ENCODE measurements at places on chromosomes 2 and 18.

DNA sequence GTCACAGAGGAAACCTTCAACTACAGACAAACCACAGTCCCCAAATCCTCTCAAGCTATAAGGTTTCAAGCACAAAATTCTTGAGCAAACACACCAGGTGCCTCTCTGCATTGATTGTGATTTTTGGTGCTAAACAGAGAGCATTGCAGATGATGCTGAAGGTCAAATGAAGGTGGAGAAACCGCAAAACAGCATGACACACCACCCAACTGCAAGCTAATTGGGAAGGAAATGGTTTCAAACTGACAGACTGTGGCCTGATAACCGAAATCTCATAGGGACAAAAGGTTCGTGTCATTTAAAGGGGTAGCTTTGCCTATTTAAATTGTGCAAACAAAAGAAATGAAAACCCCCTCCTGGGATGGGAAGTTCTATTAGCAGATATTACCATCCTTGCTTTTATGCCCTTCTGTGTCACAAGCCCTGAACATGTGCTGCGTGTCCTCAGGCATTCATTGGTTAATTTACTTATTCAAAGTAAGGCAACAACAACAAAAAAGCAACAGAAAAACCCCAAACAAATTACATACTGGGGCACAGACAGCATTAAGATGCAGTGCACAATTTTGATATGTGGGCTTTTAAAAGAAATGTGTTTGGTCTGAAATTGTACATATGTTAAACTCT lies 154.9 kb downstream of the AQP4 start:
- DNase-seq, result no peak

GRCh38 chr18:34158881-34159690 lies 65.6 kb downstream of the NOL4 start:
- no peak for DNase-seq

GRCh38 chr2:165575044-165575615 lies 105.6 kb downstream of the CSRNP3 start:
- DNase-seq, result no peak

DNA sequence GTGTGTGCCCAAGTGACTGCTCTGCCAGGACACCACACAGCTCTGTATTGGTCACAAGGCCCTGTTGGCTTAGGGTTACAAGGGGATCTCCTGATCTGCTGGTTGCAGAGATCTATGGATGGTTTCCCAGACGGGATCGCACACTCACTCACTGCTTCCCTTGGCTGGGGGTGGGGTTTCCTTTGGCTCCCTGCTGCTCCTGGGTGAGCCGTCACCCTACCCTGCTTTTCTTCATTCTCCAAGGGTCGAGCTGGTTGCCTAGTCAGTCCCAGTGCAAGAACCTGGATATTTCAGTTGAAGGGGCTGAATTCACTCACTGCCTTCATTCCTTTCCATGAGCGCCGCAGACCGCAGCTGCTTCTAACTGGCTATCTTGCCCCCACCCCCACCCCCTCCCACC lies 56.3 kb downstream of the GTF3C3 start:
- DNase-seq, result no peak

DNA sequence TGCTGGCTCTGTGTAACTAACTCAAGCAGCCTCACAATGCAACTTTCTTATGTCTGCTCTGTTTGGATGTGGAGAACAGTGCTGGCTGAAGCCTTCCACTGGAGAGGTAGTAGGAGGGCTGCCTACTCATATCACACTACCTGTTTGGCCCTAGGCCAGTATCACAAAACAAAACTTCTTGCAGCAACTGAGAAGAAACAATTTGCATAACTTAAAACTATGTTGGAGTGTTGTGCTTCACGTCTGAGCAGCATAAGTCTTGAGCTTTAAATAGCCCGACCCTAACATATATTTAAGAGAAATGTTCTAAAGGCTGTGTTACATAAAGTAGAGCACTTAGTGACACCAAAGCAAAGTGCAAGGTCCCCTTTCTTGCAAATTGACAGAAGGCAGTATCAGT lies 204.9 kb upstream of the ACVR2A start:
- DNase-seq, result no peak

DNA sequence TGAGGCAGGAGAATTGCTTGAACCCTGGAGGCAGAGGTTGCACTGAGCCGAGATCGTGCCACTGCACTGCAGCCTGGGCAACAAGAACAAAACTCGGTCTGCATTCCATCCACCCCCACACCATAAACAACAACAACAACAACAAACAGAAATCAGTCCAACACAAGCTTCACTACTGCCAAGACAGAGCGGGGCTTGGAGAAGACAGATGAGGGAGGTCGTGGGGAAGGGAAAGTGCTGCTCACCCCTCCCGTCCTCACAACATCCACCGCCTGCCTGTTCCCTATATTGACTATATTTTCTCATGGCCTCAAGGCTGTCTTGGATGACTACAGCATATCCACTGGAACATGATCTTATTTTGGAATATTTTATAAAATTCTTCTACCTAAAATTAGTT lies 137.6 kb upstream of the TTC39C start:
- DNase-seq, result no peak

DNA sequence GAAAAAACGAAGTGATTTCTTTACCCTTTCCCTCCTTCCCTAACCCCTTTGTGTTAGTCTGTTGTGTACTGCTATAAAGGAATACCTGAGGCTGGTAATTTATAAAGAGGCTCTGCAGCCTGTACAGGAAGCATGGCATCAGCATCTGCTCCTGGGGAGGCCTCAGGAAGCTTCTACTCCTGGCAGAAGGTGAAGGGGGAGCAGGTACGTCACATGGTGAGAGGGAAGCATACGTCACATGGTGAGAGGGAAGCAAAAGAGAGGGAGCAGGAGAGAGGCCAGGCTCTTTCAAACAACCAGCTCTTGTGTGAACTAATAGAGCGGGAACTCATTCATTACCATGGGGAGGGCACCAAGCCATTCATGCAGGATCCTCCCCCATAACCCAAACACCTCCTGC lies 126.2 kb downstream of the CAPN13 start:
- no peak for DNase-seq

GRCh38 chr2:203720915-203721672 lies 14.7 kb downstream of the CD28 start:
- DNase-seq, result no peak

DNA sequence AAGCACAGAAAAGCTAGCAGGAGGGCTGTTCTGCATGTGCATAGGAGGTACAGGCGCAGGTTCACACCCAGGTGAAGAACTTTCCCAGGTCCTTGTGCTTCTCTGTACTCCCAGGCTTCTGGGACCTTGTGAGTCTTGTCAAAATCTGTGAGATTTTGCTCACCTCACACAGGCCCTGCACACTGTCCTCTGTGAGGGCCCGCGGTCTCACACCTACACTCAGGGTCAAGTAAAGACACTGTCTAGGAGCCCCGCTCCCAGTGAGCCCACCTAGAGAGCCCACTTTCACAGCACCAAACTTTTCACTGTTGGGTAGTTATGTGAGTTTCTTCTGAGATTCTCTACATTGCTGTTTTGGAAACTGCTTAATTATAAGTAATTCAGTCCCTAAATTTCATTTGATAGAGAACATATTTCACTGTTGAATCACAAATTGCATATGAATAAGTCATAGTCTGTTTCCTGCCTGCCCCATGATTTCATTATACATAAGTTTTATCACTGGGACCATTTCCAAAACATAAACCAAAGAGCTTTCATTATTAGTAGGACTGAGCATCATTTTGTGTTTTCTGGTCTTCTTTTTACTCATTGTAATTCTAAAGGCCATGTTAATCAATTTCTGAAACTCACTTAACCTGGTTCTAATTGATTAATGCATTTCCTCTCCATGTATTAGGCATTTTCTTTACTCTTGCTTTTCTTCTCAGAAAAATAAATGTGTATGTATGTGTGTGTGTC lies 234.2 kb upstream of the SPOPL start:
- DNase-seq, result no peak

- no peak for DNase-seq
Observed at GRCh38 chr18:53991805-53992204, 232.7 kb downstream of the MBD2 start.

- DNase-seq, result no peak
Observed at GRCh38 chr18:45413180-45413836, 202.0 kb upstream of the SLC14A2 start.

GRCh38 chr2:19764998-19765397 lies 136.8 kb downstream of the TTC32 start:
- DNase-seq, result no peak

- no peak for DNase-seq
Observed at GRCh38 chr2:10817413-10817812, 4.8 kb upstream of the PDIA6 start.

DNA sequence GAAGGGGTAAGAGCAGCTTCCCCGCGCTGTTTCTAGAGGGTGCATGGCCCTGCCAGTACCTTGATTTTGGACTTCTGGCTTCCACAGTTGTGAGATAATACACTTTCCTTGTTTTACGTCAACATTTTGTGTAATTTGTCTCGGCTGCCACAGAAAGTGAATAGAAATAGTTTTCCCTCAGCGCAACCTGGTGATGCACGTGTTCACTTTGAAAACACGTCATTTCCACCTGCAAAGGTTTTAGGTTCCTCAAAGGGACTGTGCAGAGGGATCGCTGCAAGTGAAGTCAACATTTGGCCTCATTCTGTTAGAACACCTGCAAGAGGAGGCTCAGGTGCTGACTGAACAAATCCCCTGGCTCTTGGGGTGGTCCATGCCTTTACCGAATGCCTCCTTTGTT lies 71.7 kb downstream of the LONRF2 start:
- no peak for DNase-seq

DNA sequence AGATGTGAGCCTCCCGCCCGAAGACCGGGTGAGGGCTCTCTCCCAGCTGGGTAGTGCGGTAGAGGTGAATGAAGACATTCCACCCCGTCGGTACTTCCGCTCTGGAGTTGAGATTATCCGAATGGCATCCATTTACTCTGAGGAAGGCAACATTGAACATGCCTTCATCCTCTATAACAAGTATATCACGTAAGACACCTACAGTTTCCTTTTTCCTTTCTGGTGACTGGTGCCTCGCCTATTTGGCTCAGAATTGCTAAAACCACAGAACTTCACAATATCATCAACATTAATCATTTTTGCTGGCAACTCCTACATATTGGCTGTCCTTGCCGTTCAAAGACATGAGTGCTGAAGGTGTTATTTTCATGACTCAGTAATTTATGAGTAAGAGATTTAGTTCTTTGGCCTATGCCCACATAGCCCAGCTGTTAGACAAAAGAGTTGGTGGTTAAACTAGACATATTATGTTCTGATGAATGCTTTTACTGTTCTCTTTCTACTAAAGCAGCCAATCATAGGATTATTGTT lies 2.2 kb downstream of the STAMBP start:
- DNase-seq, result peak; percentile 56

DNA sequence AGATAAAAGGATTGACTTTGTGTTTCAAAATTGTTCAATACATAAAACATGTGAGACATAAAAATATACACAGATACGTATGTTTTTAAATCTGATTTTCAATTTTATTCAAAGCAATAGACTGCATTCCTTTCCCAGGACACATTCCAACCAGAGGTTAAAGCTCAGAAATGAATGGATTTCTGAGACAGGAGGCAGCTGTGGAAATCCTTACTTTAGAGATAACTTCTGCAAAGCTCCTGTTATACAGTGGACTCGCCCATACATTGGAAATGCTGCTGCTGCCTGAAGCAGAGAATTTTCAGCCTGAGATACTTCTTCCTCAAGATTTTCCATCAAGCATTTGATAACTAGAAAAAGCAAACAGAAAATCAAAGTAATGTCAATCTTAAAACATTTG lies 43.8 kb downstream of the THADA start:
- no peak for DNase-seq

GRCh38 chr2:14713248-14713647 lies 80.7 kb downstream of the LRATD1 start:
- no peak for DNase-seq

DNA sequence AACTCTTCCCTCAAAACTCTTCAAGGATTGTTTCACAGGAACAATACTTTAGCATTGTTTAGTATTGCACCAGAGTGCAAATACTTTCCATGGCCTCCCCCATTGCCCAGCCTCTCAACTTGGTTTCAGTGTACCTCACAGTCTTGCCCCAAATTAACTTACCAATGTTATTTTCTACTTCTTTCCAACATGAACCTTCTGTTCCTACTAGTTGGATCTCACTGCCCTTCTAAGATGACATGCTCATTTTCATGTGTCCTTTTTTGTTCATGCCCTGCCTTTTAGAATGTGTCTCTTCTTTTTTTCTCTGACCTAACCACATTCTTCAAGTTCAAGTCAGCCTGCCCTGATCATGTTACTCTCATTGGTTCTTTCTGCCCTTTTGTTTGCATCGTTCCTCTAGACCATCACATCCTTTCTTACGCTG lies 4.1 kb downstream of the SPATS2L start:
- no peak for DNase-seq

GRCh38 chr2:172937884-172938712 lies 137.5 kb upstream of the MAP3K20 start:
- no peak for DNase-seq

DNA sequence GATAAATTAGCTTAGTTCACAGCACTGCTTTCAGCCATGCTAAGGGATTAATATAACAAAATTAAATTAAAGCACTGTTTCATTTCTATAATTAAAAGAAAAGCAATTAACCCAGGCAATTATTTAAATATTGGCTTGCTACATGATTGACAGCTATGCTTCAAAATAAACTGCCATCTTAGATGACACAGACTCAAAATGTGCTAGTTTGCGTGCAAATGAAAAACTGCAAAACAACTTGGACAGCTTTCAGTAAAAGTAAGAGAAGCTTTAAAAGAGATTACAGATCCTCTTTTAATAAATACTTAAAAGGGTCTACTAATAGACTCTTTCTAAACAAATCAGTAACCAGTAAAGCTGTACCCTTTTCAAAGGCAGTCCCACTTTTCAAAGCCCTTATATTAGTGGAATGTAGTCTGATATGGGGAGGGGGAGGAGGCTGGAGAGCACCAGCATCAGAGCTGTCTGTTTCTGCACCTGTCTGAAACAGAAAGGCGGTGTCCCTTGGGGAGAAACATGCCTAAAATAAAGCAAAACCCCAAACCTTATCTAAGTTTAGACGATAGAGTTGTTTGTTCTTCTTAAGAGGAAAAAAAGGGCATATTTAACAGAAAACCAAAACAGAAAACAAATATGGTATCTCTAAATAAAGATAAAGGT lies 20.8 kb downstream of the EIF2AK3 start:
- no peak for DNase-seq

- peak; percentile 28 for DNase-seq
Observed at GRCh38 chr2:186503827-186504606, 18.0 kb downstream of the ZC3H15 start.

GRCh38 chr2:191180276-191180675 lies 29.5 kb upstream of the STAT4 start:
- DNase-seq, result no peak

DNA sequence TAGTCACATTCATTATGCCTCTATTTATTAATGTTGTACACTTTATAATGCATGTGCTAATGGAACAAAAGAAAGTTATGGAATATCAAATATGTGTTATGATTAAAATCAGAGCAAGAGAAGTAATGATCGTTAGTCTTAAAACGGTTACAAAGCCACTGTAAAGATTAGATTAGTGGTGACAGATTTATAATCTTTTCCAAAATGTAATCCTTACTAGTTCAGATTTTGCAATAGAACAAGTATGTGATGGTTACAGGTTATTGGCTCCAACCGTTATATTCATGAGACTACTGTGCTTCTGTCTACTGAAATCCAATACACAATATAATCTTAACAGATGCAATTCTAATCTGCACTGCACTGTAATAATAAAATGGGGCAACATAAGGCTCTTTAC lies 180.6 kb downstream of the ZNF521 start:
- no peak for DNase-seq

- no peak for DNase-seq
Observed at GRCh38 chr18:4134700-4135099, 320.4 kb downstream of the DLGAP1 start.

GRCh38 chr2:163801486-163801885 lies 65.7 kb upstream of the FIGN start:
- no peak for DNase-seq

All from CD4-positive, alpha-beta T cell treated with Interleukin-10 for 1 hour (primary cell).